ENCODE measurements at places on chromosomes 3 and 15.

- peak; percentile 79 for DNase-seq
These were observed 44.8 kb upstream of the ATP2C1 start for GRCh38 chr3:130849091-130849552.

DNA sequence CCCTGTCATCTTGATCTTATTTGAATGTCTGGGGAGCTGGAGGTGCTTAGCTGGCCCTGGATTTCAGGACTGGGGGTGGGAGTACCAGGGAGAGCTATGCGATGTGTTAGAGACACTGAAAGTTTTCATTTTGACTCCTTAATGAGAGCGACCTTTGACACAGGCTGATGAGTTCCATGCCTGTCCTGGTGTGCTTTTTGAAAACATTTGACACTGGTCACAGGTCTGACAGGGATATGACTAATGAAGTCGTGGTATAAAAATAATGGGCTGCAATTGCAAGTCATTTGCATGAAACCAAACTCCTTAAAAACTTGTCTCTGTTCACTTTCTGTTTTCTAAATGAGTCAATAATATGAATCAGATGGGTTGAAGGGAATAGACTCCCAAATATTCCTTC lies 81.9 kb downstream of the MECOM start:
- no peak for DNase-seq

- no peak for DNase-seq
These were observed 235.4 kb downstream of the XXYLT1 start for GRCh38 chr3:195035345-195036202.

DNA sequence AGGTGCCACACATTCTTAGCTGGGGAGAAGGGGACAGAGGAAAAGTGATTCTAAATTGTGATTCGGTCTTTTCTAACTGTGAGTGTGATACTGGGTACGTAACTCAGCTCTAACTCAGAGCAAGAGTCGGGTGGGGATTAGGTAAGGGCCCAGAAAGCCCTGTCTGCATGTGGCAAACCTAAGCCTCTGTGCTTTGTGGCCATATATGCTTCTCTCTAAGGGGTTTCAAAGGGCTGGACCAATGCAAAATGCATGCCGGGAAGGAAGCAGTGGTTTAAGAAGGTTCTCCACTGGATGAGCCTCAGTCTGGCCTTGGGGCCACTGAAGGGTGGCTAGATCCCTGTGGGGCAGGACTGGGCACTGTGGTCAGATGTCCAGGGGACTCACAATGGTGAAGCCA lies 275.8 kb downstream of the PLCL2 start:
- no peak for DNase-seq

DNA sequence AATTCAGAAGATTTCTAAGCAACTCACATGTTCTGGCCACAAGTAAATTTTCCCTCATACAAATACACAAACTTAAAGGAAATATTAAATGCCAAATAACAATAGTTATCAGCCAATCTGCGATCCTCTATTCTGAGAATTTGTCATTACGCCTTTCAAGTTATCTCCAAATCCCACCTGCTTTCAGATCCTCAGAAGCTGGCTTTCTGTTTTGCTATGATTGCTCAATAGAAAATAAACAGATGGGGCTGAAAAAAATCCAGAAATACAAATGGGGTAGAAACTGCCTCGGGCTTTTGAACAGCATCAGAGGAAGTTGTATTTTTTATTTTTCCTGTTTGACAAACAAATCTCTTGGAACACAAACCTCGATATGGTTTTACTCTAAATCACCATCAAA lies 74.0 kb upstream of the CNTN4 start:
- DNase-seq: no peak

DNA sequence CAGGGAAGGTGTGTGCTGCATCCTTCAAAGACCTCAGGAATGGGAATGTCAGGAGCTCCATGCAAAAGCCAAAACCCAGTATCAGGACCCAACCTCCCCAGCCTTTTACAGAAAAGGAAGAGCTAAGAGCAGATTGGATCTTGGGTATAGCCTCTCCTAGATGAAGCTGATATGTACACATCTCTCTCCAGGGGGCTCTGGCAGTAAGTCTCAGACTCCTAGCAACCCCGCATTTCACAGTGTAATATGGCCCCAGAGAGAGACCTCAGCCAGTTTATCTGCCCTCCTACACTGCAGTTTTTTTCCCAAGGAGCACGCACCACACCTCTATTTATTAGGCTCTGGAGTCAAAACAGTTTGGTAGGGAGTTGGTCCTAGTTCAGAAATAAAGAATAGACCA lies 88.2 kb downstream of the RBPMS2 start:
- DNase-seq: no peak

- peak; percentile 19 for DNase-seq
These were observed 89.4 kb upstream of the CDAN1 start for GRCh38 chr15:42826251-42826890.

GRCh38 chr3:17874636-17875035 lies 132.2 kb upstream of the TBC1D5 start:
- DNase-seq: no peak

GRCh38 chr15:75669191-75669878 lies 21.6 kb downstream of the SNX33 start:
- DNase-seq: no peak

GRCh38 chr3:127273206-127273605 lies 14.6 kb downstream of the PRR20G start:
- no peak for DNase-seq

DNA sequence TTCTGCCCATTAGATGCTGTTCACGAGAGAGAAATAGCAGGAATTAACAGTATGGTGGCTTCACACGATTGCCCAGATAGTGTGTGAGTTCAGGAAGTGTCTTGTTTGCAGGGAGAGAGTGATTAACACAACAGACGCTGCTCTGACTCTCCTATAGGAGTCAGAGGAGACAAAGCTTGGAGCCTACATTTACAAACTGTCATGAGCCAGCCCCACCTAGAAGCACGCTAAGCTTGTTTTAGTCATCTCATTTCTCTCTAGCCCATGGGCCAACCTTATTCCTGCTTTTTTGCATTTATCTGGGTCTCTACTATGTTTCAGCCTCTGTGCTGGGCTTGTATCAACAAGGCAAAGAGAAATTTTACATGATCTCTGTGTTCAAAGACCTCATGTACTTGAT lies 128.3 kb upstream of the BFSP2 start:
- DNase-seq: no peak

DNA sequence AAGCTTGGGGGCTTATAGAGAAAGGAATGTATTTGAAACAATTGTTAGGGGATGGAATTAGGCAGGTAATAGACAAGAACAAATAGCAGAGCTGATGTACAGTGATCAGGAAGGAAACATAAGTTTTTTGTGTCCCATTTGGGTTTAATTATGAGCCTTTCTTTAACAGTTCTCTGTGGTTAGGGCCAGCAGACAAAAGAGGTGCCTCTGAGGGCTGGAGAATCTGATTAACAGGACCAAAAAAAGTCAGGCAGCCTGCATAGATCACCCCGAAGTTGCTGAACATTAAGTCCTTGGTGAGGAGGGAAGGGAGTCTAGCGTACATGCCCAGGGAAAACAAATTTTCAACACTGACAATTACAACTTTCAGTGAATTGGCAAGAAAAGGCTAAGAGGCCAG lies 88.6 kb upstream of the SPRED1 start:
- no peak for DNase-seq

GRCh38 chr15:74176262-74177214 lies 3.0 kb downstream of the ISLR start:
- DNase-seq: no peak

- no peak for DNase-seq
These were observed 296.6 kb downstream of the SUCLG2 start for GRCh38 chr3:67357610-67358458.

- no peak for DNase-seq
These were observed 35.3 kb downstream of the CCPG1 start for GRCh38 chr15:55372701-55373440.

- DNase-seq: no peak
These were observed 9.7 kb downstream of the CCDC12 start for GRCh38 chr3:46966811-46967210.

DNA sequence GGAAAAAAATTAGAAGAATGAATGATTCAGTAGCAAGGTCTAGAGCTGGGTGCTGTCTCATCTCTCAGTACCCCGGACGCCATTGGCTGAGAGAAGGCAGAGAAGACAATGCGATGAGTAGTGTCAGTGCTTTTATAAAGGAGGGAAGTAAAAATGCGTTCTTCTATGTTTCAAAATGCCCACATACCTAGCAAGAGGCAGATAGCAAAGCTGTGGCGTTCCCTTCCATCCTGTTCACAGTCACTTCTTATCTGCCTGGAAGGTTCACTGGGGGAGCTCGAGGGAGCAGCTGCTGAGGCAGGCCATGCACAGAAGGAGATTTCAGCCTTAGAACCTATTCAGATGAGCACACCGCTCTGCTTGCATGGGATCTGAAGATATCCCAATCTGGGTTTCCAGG lies 234.0 kb downstream of the RPLP1 start:
- no peak for DNase-seq

DNA sequence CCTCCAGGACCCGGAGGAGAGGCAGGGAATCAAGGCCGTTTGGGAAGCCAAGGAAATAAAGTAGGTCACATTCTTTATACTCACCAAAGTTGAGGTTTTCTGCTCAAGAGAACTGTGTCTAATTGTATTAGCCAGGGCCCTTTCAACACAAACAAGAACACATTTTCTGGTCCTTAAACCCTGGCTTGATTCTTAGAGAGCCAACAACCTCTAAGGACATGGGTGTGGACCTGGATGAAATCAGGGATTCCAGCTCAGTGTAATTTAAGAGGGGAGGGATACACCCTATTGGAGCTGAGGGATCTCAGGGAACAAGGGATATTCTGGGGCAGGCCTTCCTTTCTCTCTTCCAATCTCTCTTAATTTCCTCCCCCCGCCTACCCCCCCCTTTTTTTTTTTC lies 104.8 kb downstream of the COL6A6 start:
- no peak for DNase-seq

DNA sequence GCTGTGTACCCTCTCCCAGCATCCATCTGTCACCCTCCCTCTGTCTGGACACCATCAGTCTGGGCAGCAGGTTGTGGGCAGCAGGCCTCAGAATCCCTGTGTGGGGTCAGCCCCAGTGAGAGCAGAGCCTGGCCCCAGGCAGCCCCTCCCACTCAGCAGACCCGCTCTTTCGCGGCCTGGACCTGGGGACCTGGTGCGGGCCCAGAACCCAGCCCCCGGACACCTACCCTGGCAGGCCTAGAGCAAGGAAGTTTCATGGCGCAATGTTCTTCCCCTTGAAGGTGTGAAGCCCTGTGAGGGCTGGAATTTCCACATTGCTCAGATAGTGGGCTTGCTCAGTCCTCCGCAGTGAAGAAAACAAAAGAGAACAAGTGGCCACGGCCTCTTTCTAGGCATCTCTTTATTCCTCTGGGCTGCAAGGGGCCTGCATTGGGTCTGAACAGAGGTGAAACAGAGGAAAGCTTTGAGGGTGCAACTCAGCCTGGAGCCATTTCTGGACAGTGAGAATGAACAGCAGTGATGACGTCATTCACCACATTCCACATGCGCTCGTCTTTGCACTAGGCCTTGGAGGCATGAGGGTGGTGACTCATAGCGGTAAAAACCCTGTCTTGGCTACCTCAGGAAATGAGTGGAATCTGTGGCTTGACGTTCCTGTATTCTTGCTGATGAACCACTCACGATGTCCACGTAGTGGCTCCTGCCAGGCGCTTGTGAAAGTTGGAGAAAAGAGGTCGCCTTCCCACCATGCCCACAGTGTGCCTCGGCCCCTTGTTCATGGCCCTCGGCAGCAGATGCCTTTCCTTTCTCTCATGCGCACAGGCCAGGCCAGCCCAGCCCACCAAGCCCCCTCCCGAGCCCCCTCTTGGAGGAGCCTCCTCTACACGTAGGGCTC lies 66.1 kb downstream of the SLC30A4 start:
- DNase-seq: peak; percentile 78

DNA sequence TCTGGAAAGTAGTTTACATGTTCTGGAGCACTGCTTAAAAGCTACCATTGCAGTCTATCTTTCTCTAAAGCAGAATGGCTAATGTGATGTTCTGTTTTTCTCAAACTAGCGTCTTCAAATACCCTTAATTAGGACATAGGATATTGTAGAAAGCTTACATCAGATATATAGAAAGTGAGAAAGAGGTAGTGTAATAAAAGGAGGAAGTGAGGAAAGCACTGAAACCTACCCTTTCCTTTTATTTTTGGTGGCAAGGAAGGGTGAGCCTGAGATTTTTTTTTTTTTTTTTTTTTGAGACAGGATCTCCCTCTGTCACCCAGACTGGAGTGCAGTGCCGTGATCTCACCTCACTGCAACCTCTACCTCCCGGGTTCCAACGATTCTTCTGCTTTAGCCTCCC lies 9.4 kb downstream of the SENP2 start:
- no peak for DNase-seq

DNA sequence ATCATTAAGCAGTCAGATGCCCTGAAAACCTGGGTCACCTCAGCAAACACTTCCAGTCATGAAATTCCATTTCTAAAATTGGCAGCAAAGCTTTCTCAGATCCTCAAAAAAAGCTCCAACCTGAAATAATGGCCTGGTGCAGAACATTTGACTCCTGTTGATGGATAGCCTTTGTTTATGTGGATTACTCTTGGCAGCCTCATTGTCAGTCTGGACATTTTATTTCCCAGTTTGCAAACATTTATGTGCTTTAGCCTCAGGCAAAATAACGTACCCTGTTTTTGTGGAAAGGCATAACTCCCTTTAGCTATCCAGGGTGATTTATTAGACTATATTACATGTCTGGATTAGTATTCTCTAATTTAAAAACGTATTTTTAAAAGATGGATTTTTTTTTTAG lies 53.9 kb downstream of the PXYLP1 start:
- no peak for DNase-seq

GRCh38 chr3:178088963-178089362 lies 447.3 kb upstream of the KCNMB2 start:
- no peak for DNase-seq

DNA sequence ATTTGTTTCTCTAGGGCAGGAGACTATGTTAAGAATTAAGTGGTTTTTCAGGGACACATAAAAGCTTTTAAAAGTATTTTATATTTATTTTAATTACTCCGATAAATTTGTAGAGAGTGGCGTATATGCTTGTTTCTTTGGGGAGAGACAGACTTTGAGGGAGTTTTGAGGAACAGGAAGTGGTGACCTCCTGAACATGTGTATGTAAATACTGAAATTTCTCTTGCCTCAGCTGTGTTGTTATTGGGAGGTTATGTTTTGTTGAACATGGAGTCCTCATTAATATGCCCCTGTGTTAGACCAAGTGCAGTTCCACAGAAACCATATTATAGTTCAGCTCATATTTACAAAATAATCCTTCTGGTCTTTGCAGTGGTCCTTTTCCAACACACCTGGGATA lies 41.8 kb upstream of the UTS2B start:
- DNase-seq: no peak

DNA sequence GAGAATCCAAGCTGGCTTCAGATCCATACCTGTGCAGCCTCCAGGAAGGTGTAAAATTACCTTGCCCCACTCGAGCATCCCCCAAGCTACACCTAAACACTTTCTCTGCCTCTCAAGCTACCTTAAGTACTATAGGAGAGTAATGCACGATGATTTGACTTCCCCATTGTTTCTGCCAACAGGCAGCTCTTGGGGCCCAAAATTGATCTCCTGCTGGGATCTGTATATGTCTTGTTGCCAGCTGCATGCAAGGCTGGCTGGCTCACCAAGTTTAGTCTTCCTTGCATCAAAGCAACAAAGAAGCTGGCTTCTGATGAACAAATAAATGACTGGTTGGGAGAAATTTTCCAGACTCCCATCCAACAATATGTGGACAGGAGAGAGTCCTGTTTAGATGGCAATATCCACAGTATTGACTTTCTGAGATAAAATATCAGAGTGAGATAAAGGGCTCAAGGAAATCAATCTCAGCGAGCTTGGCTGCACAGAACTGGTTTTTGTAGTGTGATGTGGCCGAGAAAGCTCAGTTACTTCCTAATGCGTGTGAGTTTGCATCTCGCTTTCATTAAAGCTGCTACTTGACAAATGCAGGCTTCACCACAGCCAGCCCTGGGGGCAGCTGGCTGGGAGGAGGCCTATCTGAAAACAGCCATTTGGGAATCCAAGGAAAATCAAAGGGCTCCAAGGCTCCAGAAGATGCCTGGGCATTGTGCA lies 140.7 kb downstream of the MINAR1 start:
- no peak for DNase-seq

Data from colonic mucosa (tissue), 4 donors.